Activated CD4-positive, alpha-beta memory T cell treated with anti-CD3 and anti-CD28 coated beads for 36 hours (primary cell): ENCODE measurements at places on chromosomes 6 and 20. TPM values are rescaled to one million over a fixed set of nuclear protein-coding genes. Genes with fewer than 3 reads are reported as not detected.

- DNase-seq: no peak
- peak overlapping the region; percentile 77 for H3K27ac ChIP-seq
- H3K4me1 ChIP-seq: peaks cover 63% of the 10 kb centered on the region
- H3K4me3 ChIP-seq: peak overlapping the region; percentile 89
- H3K27me3 ChIP-seq: no peaks in the 10 kb centered on the region
- peaks cover 28% of the 10 kb centered on the region for H3K36me3 ChIP-seq
Measured at GRCh38 chr6:159729598-159730331, 2.5 kb downstream of the WTAP start.

Gene SYTL3
- total RNA-seq: 181 TPM

DNA sequence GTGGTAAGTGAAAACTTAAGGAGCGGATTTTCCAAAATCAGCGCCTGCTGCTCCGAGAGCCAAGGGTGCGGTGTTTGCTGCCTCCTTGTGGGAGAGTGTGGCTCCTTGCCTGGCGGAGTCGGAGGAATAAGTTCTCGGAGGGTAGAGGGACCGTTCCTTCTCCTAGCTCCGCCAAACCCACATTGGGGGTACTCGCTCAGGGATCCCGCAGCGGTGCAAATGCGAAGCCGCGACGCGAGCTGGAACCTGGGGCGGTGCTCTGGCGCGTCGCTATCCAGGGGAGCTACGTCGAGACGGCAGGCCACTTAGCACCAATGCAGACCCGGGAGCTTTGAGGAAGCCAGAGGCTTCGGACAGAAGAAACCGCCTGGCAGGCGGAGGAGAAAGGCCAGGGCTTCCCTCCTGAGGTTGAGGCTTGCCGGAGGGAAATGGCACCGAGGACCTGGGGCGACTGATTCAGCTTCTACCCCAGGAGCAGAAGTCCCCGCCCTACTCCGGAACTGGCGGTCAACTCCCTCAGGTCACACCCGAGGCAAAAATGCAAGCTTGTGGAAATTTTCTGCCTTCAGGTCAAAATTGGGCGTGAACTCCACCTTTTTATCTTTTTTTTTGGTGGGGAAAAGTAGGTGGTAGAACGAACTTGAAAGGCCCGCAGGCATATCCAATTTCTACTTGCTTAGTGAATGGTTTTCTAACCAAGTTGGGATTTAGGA is 5.7 kb upstream of the DDX43 start:
- peak; percentile 78 for DNase-seq
- H3K4me3 ChIP-seq: peak overlapping the region; percentile 83

DNA sequence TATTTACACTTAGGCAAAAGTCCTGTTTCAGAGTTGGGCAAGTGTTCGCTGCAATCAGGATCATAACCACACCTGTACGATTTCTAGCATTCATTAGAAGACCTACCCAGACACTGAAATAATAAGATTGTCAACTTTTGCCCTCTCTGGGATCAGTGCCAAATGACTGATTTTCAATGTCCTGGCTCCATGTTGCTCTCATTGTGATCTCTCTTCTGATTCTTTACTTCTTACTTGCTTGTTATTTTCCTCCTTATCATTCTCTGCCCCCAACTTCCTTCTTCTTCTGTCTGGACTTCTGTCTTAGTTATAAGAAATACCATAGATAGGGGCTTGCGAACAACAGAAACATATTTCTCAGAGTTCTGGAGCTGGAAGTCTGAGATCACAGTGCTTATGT is 94.4 kb upstream of the BMP2 start:
- H3K27me3 ChIP-seq: no peaks in the 10 kb centered on the region
- no peak overlapping the region for H3K27ac ChIP-seq
- H3K36me3 ChIP-seq: no peaks in the 10 kb centered on the region
- no peaks in the 10 kb centered on the region for H3K4me1 ChIP-seq

DNA sequence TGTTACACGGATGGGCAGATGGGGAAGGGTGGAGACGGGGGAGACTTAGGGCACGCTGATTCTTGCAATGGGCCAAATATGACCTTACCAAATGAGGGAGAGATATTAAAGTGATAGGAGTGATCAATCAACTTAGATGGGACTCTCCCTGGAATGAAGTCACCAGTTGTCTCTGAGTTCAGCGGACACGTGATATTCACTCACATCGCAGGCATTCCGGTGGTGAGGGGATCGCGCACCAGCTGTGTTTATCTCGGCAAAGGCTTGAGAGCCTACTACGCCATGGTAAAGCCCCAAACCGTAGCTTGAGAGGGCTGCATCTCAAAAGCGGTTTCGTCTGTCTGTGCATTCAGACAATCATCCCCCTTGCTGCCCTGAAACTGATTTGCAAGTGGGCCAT is 5.5 kb downstream of the BMP7 start:
- no peaks in the 10 kb centered on the region for H3K4me1 ChIP-seq
- H3K36me3 ChIP-seq: no peaks in the 10 kb centered on the region
- H3K27ac ChIP-seq: no peak overlapping the region
- H3K27me3 ChIP-seq: peaks cover 50% of the 10 kb centered on the region

DNA sequence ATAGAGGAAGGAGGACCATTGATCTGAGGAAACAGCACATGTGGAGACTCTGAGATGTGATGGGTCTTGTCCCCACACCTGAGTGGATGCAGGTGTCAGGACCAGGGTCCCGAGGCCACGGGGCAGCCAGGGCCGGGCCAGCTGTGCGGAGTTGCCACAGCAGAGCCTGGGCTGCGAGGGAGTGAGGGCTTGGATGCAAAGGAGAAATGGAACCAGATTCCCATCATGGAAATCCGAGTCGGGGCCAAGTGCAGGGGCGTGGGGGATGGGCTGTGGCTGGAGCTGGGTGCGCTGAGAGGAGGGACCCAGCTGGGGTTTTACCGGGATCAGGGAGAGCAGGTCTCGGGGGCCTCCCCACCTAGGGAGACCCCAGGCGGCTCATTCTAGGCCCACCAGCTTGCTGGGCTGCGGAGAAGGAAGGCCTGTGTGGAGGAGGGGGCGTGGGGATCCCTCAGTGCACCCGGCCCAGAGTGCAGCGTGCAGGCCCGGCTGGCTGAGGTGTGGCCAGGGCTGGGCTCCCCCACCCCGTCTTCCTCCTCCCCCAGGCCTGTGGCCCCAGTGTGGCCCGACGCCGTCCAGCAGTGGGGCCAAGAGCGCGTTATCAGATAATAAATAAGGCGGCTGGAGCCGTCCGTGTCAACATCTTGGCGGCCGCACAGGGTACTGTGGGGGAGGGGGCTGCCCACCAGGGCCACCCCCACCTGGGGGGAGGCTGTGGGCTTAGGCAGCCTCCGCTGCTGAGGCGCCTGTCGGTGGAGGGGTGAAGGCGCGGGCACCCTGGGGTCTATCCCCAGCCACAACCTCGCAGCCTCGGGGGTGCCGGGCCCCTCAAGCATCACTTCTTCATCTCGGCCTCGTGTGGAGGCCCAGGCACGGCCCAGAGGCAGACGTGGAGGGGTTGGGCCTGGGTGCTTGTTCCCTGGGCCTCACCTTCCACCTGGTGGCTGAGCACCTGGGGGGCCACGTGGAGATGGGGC is 17.2 kb downstream of the GATA5 start:
- no peaks in the 10 kb centered on the region for H3K36me3 ChIP-seq
- H3K4me1 ChIP-seq: no peaks in the 10 kb centered on the region

DNA sequence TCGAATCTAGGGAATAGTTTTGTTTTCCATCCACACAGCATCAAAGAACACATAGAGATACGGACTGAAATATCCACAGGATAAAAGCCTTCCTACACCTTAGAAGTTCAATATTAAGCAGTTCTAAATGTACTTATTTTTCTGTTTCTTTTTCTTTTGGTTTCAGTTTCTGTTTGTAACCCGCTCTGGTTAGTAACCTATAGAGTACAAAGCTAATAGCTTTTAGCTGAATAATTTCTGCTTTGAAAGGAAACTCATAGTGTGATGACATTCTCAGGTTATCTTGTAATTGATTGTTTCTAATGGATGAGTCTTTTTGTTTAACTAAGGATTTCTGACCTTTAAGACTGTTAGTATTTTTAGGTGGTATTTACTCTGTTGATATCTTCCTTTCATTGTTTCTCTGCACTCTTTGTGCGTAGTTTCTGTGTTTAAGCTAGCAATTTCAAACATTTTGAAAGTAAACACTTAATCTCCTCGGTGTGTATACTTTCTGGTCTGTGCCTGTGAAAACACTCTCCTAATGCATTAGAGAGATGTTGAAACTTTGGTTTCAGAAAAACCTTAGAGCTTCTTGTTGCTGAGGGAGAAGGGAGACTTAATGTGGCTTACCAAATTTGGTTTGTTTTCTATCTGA is 385.5 kb downstream of the HDGFL1 start:
- H3K36me3 ChIP-seq: no peaks in the 10 kb centered on the region
- H3K4me3 ChIP-seq: peak overlapping the region; percentile 36
- no peak overlapping the region for H3K27ac ChIP-seq
- H3K4me1 ChIP-seq: peaks cover 21% of the 10 kb centered on the region
- no peaks in the 10 kb centered on the region for H3K27me3 ChIP-seq

DNA sequence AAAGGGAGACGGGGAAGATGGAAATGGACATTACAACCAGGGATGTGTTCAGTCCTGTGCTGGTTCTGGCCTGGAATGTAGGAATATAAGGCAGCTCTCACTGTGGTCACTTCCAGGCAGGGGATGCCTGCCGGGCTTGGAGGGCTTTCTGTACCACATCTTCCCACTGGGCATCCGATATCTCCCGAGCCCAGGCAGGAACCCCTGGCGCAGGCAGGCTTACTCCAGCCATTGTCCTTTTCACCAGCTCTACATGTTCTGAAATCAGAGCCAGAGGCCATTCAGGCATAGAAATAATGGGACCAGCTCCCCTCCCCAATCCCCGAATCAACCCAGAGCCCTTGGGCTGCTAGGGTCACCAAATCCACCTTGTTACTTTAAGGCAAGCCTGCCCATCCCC is 1.4 kb downstream of the MEA1 start:
- peaks cover 46% of the 10 kb centered on the region for H3K4me1 ChIP-seq
- DNase-seq: no peak
- no peaks in the 10 kb centered on the region for H3K27me3 ChIP-seq
- peak overlapping the region; percentile 87 for H3K27ac ChIP-seq
- peaks cover 43% of the 10 kb centered on the region for H3K36me3 ChIP-seq

Gene LGSN
- 0.05 TPM for total RNA-seq

DNA sequence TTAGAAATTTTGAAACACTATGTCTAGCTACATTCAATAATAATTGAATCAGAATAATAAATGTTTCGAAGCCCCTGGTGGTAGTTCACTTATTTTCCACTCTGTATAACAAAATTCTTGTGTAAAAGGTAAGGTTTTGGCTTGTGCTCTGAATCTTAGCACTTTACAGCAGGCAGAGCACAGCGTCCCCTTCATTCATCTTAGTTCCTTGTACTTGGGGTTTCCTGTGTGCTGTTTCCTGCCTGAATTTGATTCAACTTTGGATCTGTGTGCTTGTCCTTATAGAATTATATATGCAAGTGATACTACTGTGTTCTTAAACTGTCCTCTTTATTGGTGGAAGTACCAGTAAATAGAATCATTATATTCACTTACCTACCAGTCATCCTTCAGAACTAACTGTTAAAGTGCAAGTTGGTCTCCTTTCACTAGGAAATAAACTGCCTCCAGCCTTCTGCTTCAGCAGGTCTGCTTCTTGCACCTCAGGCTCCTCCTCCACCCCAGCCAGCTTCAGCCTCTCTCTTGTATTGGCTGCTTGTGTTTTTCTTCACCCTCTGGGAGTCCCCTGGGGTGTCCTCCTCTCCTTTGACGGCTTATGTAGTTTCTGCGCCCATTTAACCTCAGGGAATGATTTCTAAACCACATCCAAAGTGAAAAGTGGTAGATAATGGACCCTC is 28.8 kb upstream of the TULP4 start:
- peak overlapping the region; percentile 28 for H3K27ac ChIP-seq
- H3K36me3 ChIP-seq: no peaks in the 10 kb centered on the region
- H3K4me1 ChIP-seq: peaks cover 37% of the 10 kb centered on the region
- no peaks in the 10 kb centered on the region for H3K27me3 ChIP-seq
- DNase-seq: peak; percentile 50
- peak overlapping the region; percentile 1 for H3K4me3 ChIP-seq

GRCh38 chr6:105346052-105346451 is 56.8 kb downstream of the PREP start:
- H3K4me3 ChIP-seq: no peak overlapping the region
- H3K36me3 ChIP-seq: peaks cover 53% of the 10 kb centered on the region
- H3K4me1 ChIP-seq: peaks cover 3% of the 10 kb centered on the region
- H3K27ac ChIP-seq: peak overlapping the region; percentile 59
- no peaks in the 10 kb centered on the region for H3K27me3 ChIP-seq

DNA sequence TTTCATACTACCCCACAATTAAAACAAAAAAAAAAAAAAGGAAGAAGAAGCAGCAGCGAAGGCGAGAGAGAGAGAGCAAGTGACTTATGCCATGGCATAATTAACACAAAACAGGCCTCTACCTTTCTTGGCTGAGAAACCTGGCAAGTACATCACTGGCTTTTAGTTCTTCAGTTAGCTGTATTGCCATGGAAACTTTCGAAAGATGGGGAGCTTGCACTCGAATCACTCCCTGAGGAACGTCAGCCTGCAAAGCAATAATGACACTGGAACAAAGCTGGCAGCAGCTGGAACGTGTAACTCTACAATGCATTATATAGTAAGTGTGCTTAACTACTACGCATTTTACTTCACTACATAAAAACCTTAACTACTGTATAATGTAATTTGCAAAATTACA is 126.1 kb downstream of the ARHGAP18 start:
- no peak for DNase-seq
- peaks cover 9% of the 10 kb centered on the region for H3K36me3 ChIP-seq
- H3K27me3 ChIP-seq: no peaks in the 10 kb centered on the region
- no peak overlapping the region for H3K4me3 ChIP-seq
- H3K4me1 ChIP-seq: no peaks in the 10 kb centered on the region

Gene ANGPT4
- total RNA-seq: not detected

- no peak for DNase-seq
- no peaks in the 10 kb centered on the region for H3K4me1 ChIP-seq
- H3K27me3 ChIP-seq: peaks cover 12% of the 10 kb centered on the region
Measured at GRCh38 chr20:46959081-46959692, 64.5 kb downstream of the EYA2 start.

Gene TMEM74B
- total RNA-seq: 0.63 TPM

DNA sequence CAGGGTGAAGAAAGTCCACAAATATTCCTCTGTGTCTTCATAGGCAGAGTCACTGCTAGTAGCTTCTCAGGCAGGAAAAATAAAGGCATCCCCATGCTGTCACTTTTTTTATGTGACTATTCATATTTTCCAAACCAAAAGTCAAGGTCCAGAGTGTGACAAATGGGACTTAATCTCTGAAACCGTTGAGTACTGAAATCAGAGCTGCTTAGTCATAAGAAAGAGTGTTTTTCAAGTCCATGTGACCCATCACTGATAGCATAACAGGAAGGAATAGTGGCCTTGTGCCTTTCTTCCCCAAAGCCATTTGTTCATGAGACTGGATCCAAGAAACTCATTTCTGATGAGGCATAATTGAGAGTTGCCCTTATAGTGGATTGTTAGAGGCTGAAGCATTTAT is 210.3 kb upstream of the TSHZ2 start:
- H3K36me3 ChIP-seq: no peaks in the 10 kb centered on the region
- no peak overlapping the region for H3K27ac ChIP-seq
- H3K27me3 ChIP-seq: no peaks in the 10 kb centered on the region
- DNase-seq: no peak
- no peak overlapping the region for H3K4me3 ChIP-seq

- DNase-seq: no peak
Measured at GRCh38 chr20:14234666-14235295, 102.6 kb downstream of the FLRT3 start.
